ENCODE measurements at places on chromosomes 1 and 21. TPM values are rescaled to one million over a fixed set of nuclear protein-coding genes. Genes with fewer than 3 reads are reported as not detected.
A peak's percentile ranks its signal among the peaks of the same experiment; 100 is the strongest.

- H3K4me1 ChIP-seq: no peaks in the 10 kb centered on the region
- H3K4me3 ChIP-seq: no peak overlapping the region
- H3K27me3 ChIP-seq: peaks cover 3% of the 10 kb centered on the region
- no peak overlapping the region for H3K27ac ChIP-seq
- no peak for DNase-seq
These were observed 7.8 kb upstream of the PROX1 start for GRCh38 chr1:213979751-213980586.

DNA sequence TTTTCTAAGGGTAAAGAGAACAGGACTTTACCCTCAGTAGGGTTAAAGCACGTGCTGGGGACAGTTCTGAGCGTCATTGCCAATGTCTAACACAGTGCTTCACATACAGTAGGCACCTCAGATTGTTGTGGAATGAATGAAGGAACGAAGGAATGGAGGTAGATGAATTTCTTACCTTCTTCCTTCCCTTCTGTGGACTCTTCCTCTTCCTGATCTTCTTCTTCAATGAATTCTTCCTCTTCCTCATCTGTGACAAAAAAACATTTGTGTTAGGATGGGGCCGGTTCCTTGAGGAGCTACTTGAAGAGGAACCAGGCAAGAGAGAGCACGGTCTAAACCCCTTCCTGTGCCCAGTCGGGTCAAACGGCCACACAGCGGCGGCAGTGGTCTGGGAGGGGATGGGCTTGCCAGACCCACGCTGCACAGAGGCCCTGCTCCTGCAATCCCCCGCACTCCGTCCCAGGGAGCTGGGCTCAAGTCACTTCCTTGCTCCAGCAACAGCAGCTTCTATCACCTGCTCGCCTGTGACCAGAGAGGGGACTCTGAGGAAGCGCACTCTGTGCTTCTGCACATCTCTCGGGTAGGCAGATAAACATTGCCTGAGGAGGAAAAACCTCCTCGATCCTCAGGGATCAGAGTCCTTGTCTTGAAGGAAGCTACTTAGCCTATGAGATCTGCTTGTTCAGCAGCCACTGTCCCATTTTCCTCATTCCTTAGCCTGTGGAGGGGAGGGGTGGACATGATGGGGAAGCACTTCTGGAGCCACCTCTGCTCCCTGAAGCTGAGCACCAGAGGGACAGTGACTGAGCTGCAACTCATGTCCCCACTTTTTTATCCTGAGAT is 8.0 kb upstream of the SLC30A2 start:
- no peak for DNase-seq
- H3K27ac ChIP-seq: no peak overlapping the region
- no peaks in the 10 kb centered on the region for H3K27me3 ChIP-seq
- H3K36me3 ChIP-seq: no peaks in the 10 kb centered on the region

GRCh38 chr1:234778221-234779159 is 168.5 kb upstream of the IRF2BP2 start:
- no peaks in the 10 kb centered on the region for H3K27me3 ChIP-seq
- DNase-seq: peak; percentile 22
- H3K27ac ChIP-seq: no peak overlapping the region
- no peak overlapping the region for H3K4me3 ChIP-seq
- peaks cover 8% of the 10 kb centered on the region for H3K4me1 ChIP-seq

- no peak overlapping the region for H3K4me3 ChIP-seq
- H3K4me1 ChIP-seq: no peaks in the 10 kb centered on the region
- H3K27ac ChIP-seq: no peak overlapping the region
- no peaks in the 10 kb centered on the region for H3K27me3 ChIP-seq
These were observed 195.0 kb downstream of the KCNK2 start for GRCh38 chr1:215277532-215277931.

GRCh38 chr1:98546319-98546718 is 115.2 kb upstream of the SNX7 start:
- no peaks in the 10 kb centered on the region for H3K36me3 ChIP-seq
- H3K27me3 ChIP-seq: no peaks in the 10 kb centered on the region
- H3K4me3 ChIP-seq: no peak overlapping the region
- no peaks in the 10 kb centered on the region for H3K4me1 ChIP-seq
- no peak for DNase-seq
- H3K27ac ChIP-seq: no peak overlapping the region

- no peaks in the 10 kb centered on the region for H3K27me3 ChIP-seq
- no peaks in the 10 kb centered on the region for H3K36me3 ChIP-seq
- H3K4me1 ChIP-seq: no peaks in the 10 kb centered on the region
- no peak overlapping the region for H3K27ac ChIP-seq
- DNase-seq: no peak
These were observed 281.9 kb upstream of the C1orf105 start for GRCh38 chr1:172138634-172139033.

GRCh38 chr21:17045214-17045853 is 467.5 kb upstream of the CXADR start:
- DNase-seq: no peak
- no peak overlapping the region for H3K4me3 ChIP-seq
- no peaks in the 10 kb centered on the region for H3K4me1 ChIP-seq
- H3K27me3 ChIP-seq: no peaks in the 10 kb centered on the region
- no peak overlapping the region for H3K27ac ChIP-seq
- no peaks in the 10 kb centered on the region for H3K36me3 ChIP-seq

DNA sequence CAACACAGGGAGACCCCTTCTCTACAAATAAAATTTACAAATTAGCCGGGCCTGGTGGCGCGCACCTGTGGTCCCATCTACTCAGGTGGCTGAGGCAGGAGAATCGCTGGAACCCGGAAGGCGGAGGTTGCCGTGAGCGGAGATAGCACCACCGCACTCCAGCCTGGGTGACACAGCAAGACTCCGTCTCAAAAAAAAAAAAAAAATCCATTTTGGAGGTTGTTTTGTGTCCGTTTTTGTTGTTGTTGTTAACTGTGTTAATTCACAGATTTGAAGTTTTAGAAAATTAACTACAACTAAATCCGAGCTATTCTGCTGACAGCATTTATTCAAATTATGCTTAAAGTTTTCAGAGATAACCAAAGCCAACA is 618 bp downstream of the CLCC1 start:
- peaks cover 21% of the 10 kb centered on the region for H3K4me1 ChIP-seq
- DNase-seq: no peak
- peak overlapping the region; percentile 76 for H3K4me3 ChIP-seq
- H3K27ac ChIP-seq: peak overlapping the region; percentile 85

DNA sequence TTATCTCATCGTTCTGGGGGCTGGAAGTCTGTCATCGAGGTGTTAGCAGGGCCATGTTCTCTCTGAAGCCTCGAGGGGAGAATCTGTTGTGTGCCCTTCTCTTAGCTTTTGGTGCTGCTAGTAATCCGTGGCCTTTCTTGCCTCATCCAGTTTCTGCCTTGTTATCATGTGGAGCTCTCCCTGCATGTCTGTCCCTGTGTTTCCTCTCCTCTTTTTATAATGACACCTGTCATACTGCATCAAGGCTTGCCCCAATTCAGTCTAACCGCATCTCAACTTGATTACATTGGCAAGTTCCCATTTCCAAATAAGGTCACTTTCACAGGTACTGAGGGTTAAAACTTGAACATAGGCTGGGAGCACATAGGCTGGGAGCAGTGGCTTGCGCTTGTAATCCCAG is 82.6 kb upstream of the CNIH3 start:
- H3K4me1 ChIP-seq: no peaks in the 10 kb centered on the region
- no peaks in the 10 kb centered on the region for H3K36me3 ChIP-seq
- no peak for DNase-seq
- H3K27me3 ChIP-seq: no peaks in the 10 kb centered on the region
- no peak overlapping the region for H3K27ac ChIP-seq

GRCh38 chr1:234289538-234290305 is 83.5 kb upstream of the COA6 start:
- H3K27ac ChIP-seq: no peak overlapping the region
- H3K36me3 ChIP-seq: no peaks in the 10 kb centered on the region
- H3K4me3 ChIP-seq: no peak overlapping the region
- no peaks in the 10 kb centered on the region for H3K4me1 ChIP-seq
- no peaks in the 10 kb centered on the region for H3K27me3 ChIP-seq
- no peak for DNase-seq

DNA sequence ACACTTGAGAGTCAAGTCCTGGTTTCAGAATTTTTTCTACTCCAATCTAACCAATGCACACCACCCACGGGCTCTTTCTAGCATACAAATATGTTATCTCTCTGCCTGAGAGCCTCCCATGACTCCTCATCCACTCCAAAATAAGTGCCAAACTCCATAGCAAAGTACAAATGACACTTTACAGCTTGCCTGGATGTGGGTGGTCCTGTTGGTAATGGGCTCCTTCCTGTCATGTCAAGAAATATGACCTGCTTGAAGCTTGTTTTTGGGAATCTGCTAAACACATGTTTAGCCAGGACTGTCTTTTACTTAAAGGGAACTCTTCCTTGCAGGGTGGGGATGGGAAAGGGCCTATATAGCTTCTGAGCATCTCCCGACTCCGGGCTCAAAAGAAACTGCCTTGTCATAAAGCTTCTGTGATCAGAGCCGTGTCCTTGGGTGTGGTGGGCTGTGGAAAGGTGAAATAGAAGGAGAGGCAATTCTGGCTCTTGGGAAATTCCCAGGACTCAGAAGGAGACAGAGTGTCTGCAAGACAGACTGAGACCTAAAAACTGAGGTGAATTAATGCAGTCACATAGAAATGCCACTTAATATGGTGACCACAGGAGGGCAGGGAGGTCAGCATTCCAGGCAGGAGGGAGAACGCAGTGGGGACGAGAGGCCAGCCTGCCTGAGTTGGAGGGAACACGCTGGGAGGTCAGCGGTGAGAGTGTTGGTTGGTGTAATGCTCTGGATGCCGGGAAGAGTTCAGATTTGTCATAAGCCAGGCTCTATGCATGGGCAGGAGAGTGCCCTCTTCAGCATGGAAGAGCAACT is 6.1 kb upstream of the IGFN1 start:
- DNase-seq: no peak
- no peak overlapping the region for H3K27ac ChIP-seq
- no peaks in the 10 kb centered on the region for H3K27me3 ChIP-seq
- no peak overlapping the region for H3K4me3 ChIP-seq
- no peaks in the 10 kb centered on the region for H3K36me3 ChIP-seq
- no peaks in the 10 kb centered on the region for H3K4me1 ChIP-seq

DNA sequence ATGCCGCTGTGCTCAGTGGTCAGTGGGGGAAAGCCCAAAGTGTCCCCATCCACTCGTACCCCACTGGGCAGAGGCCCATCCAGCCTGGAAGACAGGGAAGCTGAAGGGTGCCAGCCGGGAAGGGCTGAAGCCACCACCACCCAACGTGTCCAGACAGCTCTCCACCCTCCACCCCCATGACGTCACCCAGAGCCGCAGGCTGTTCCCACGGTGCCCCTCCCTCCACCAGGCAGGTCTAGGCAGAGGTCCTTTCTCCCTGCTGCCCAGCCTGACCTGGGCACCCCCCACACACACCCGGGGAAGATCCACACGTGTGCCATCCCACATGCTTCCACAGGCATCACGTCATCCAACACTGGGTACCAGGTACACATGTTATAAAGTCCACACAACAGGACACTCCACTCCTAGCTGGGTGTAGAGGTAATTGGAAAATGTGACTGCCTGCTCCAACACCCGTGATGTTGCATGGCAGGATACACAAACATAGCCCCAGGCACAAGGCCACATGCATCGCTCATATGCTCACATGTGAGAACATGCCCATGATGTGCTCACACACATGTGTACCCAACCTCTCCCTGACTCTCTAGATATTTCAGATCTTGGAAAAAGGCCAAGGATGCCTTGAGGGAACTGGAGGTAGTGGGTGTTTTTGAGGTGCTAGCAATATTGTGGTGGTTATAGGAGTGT is 5.1 kb upstream of the ARHGAP30 start:
- no peak overlapping the region for H3K27ac ChIP-seq
- no peak overlapping the region for H3K4me3 ChIP-seq
- H3K36me3 ChIP-seq: no peaks in the 10 kb centered on the region
- no peaks in the 10 kb centered on the region for H3K27me3 ChIP-seq
- H3K4me1 ChIP-seq: peaks cover 9% of the 10 kb centered on the region

GRCh38 chr1:101847626-101848025 is 149.1 kb downstream of the OLFM3 start:
- H3K27me3 ChIP-seq: peaks cover 5% of the 10 kb centered on the region
- no peaks in the 10 kb centered on the region for H3K4me1 ChIP-seq
- H3K27ac ChIP-seq: no peak overlapping the region
- no peaks in the 10 kb centered on the region for H3K36me3 ChIP-seq
- DNase-seq: no peak
- H3K4me3 ChIP-seq: no peak overlapping the region

- H3K4me3 ChIP-seq: no peak overlapping the region
- no peaks in the 10 kb centered on the region for H3K4me1 ChIP-seq
- no peaks in the 10 kb centered on the region for H3K36me3 ChIP-seq
These were observed 176.5 kb downstream of the PBX1 start for GRCh38 chr1:164735315-164736052.

DNA sequence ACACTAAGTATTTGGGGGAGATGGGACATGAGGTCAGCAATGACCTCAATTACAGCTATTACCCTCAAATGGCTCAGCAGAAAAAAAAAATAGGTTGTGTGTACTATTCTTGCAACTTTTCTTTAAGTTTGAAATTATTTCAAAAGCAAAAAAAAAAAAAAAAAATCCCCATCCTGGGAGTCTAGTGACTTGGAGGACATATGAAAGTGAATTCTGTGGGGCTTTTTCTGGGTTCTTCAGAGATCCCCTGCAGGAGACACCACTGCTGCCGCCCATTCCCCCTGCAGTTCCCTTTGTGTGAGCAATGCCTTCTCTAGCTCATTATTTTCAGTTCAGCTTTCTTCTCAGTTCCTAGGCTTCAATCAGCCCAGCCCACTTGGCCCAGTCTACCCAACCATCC is 16.7 kb downstream of the HSD11B1 start:
- H3K27ac ChIP-seq: no peak overlapping the region
- H3K36me3 ChIP-seq: no peaks in the 10 kb centered on the region
- no peak for DNase-seq
- no peaks in the 10 kb centered on the region for H3K27me3 ChIP-seq
- H3K4me1 ChIP-seq: no peaks in the 10 kb centered on the region

GRCh38 chr1:17881761-17882160 is 126.6 kb downstream of the ACTL8 start:
- DNase-seq: no peak
- no peaks in the 10 kb centered on the region for H3K27me3 ChIP-seq
- H3K4me1 ChIP-seq: no peaks in the 10 kb centered on the region
- no peaks in the 10 kb centered on the region for H3K36me3 ChIP-seq
- no peak overlapping the region for H3K4me3 ChIP-seq

DNA sequence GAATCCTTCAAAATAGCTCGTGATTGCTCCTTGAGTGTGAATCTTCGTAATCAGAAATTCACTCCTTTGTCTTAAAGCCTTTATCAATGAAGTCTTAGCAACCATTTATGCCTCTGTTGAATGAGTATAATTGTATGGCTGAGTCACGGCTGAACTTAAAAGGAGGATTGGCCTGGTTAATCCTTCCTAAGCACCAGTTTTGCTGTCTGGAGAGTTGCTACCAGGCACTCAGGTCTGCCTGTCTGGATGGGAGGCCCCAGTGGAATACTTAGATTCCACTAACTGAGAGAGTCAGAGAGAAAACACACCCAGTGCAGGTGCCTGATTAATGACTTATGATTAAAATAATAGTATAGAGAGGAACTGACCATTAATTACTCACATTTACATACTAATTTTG is 7.6 kb upstream of the HHAT start:
- no peak for DNase-seq
- H3K4me1 ChIP-seq: no peaks in the 10 kb centered on the region
- H3K27ac ChIP-seq: no peak overlapping the region
- no peaks in the 10 kb centered on the region for H3K36me3 ChIP-seq

CACHD1 gene
- total RNA-seq: 3.4 TPM

SPRR3 gene
- not detected for total RNA-seq

SPRR2A gene
- not detected for total RNA-seq

C1QA gene
- 0.34 TPM for total RNA-seq

RAB42 gene
- total RNA-seq: not detected

LHX8 gene
- total RNA-seq: not detected

ADAMTS1 gene
- 3.3 TPM for total RNA-seq

PLEKHA6 gene
- 0.35 TPM for total RNA-seq

TRIM46 gene
- 7.1 TPM for total RNA-seq

UTS2 gene
- not detected for total RNA-seq

SPRR2D gene
- not detected for total RNA-seq

NFASC gene
- not detected for total RNA-seq

FAM72C gene
- total RNA-seq: not detected

SELE gene
- not detected for total RNA-seq

INSRR gene
- not detected for total RNA-seq

All from naive thymus-derived CD4-positive, alpha-beta T cell (primary cell).